ENCODE measurements at places on chromosomes 3 and 15. TPM values are rescaled to one million over a fixed set of nuclear protein-coding genes. Genes with fewer than 3 reads are reported as not detected.
A peak's percentile ranks its signal among the peaks of the same experiment; 100 is the strongest.

ARHGEF26 gene
- 4.7 TPM for total RNA-seq

MCF2L2 gene
- 3.9 TPM for total RNA-seq

RTP3 gene
- total RNA-seq = not detected

DNA sequence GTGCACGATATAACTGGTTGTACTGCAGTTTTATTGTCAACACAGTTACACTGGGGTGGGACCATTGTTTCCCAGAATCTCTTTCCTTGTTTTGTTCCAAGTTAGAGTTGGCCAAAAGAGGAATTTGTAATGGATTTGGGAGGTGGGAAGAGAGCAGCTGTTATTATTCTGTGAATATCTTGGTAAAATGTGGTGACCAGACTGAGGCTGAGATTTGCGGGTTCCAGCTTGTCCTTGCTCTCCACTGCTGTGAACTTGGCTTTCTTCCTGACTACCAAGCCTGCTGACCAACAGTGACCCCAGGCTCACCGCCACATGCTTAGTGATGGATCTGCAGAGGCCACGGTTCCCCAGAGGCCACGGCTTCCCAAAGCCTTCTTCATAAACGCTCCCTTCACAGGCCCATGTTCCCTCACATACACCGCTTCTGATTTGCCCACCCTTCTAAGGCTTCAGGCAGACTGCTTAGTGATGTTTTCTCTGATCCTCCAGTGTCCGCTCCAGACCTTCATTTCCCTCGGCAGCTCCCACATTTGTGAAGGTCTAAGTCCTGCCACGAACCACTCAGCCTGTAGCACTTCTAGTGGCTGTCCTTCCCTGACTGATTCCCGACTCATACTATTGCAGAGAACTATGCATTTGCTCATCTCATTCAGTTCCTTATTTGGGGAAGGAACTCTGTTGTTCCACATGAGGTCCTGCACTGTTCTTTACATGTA is 525.5 kb upstream of the RGMA start:
- DNase-seq = no peak

DNA sequence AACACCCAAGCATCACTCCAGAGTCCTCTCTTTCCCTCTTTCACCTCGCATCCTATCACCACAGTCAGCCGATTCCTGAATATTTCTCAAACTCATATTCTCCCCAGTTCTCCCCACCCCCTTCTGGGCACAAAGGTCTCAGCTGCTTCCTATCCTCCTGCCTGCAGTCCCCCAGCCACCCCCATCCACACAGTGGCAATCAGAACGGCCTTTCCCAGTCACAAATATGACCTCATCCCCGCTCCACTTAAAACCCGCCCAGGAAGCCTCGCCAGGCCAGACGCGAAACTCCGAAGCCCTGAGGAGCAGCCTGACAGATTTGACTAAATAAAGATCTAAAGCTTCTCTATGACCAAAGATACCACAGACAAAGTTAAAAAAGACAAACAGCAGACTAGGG is 49.9 kb upstream of the LINGO1 start:
- no peak for DNase-seq

- peak; percentile 62 for DNase-seq
Measured at GRCh38 chr3:133464573-133464972, 64.7 kb downstream of the BFSP2 start.

ZIC4 gene
- not detected for total RNA-seq

- DNase-seq = no peak
Measured at GRCh38 chr3:16509721-16510619, 3.5 kb downstream of the RFTN1 start.

SCAANT1 gene
- not detected for total RNA-seq

GRCh38 chr3:120648290-120648689 is 33.7 kb downstream of the HGD start:
- DNase-seq = no peak

GRCh38 chr3:193589129-193589528 is 3.9 kb upstream of the OPA1 start:
- no peak for DNase-seq

A4GNT gene
- total RNA-seq = not detected

- DNase-seq = peak; percentile 60
Measured at GRCh38 chr3:16249336-16249735, 15.4 kb downstream of the DPH3 start.

ANKUB1 gene
- not detected for total RNA-seq

DNA sequence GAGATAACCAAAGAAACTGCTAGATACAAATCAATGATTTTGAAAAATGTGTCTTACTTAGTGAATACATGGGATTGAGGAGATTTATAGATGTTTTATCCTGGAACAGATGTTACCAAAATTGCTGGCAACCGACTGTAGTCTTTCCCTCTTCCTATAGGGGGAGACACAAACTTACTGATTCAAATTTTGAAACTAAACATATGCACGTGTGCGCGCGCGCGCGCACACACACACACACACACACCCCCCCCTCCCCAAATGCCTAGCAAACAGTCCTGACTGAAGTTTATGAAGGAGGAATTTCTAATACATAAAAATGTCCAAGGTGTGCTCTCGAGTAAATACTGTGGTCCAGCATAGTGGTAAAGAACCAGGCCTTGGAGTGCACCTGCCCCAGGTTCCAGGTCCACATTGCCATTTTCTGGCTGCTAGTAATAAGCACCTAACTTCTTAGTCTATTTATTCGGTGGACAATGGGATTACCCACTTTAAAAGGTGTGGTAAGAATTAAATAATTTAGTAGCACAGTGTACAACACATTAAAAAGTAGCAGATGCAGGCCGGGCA is 18.5 kb upstream of the C3orf62 start:
- peak; percentile 65 for DNase-seq

- DNase-seq = peak; percentile 60
Measured at GRCh38 chr3:13470894-13471574, 9.1 kb upstream of the HDAC11 start.

DNA sequence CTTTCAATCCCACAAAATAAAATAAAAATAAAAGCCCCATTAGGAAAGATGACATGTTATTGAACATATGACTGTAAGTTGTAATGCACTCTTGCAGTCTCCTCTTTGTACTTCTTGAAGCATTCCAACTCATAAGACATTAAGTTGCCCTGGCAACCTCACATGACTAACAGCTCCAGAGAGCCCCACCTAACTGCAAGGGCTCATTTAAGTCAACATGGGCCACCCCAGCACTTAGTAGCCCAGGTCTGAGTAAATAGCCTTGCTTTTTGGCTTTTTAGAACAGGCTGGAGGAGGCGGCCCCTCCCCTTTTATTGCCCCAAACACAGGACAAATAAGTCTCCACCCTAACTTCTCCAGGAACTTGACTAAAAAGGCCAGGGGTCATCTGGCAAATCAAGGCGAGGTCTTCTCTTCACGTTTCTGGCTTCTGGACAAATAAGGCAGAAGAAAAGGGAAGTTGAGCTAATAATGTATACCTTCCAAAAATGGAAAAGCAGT is 135.1 kb downstream of the TMCO5A start:
- peak; percentile 92 for DNase-seq

LIPH gene
- total RNA-seq = 0.35 TPM

- DNase-seq = no peak
Measured at GRCh38 chr3:61788623-61789507, 227.5 kb downstream of the PTPRG start.

DNA sequence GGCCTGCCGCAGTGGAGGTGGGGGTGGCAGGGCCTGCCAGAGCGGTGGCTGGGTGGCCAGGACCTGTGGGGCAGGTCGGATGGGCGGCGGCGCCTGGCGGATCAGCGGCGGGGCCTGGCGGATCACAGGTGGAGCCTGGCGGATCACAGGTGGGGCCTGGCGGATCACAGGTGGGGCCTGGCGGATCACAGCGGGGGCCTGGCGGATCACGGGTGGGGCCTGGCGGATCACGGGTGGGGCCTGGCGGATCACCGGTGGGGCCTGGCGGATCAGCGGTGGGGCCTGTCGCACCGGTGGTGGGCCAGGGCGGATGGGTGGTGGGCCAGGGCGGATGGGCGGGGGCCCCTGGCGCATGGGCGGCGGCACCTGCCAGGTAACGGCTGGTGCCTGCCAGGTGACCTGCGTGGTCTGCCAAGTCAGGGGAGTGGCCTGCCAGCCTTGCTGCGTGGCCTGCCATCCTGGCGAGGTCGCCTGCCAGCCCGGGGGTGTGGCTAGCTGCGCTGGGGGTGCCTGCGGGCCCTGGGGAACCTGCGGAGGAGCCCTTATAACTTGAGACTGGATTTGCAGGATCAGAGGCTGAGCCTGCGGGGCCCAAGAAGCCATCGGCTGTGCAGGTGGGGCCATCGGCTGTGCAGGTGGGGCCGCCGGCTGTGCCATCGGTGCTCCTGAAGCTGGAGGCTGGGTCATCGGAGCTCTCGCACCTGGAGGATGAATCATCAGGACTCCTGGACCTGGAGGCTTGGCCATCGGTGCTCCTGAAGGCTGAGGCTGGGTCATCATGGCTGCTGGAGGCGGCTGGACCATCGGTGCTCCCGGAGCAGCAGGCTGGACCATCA is 1.3 kb downstream of the MAGEL2 start:
- no peak for DNase-seq

PKM gene
- 1,963 TPM for total RNA-seq

KIF23 gene
- 87.0 TPM for total RNA-seq

- peak; percentile 56 for DNase-seq
Measured at GRCh38 chr15:45611305-45611704, 23.5 kb upstream of the SQOR start.

GRCh38 chr3:105353485-105354161 is 13.1 kb upstream of the ALCAM start:
- peak; percentile 94 for DNase-seq

DNA sequence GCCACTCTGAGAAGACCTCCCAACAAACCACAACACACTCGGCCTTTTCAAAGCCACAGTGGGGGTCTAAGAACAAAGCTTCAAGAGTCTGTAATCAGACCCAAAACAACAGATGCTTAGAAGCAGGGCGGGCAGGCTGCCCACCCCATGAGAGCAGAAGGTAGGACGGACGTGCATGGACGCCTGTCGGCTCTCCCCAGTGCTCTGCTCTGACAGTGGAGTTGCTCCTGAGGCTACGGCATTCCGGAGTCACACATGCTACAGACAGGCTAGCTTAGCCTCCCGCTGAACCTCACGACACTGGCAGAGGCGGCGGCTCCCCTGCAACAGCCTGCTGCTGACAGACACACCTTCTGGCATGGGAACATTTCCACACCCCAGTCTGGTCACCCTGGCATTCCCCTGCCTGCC is 33.5 kb downstream of the SLCO2A1 start:
- no peak for DNase-seq

MEGF11 gene
- total RNA-seq = not detected

DNA sequence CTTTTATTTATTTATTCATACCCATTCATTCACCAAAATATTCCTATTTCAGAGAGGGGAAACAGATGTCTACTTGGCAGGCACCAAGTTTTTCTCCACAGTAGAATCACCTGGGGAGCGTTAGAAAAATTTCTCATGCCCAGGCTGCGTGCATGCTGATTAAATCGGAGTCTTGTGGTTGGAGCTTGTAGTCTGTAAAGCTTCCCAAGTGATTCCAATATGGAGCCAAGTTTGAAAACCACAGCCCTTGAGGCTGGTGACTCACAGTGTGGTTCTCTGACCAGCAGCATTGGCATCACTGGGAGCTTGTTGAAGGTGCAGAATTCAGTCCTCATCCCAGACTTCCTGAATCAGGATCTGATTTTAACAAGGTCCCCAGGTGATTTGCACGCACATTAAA is 49.7 kb downstream of the PDHB start:
- DNase-seq = peak; percentile 99

DNA sequence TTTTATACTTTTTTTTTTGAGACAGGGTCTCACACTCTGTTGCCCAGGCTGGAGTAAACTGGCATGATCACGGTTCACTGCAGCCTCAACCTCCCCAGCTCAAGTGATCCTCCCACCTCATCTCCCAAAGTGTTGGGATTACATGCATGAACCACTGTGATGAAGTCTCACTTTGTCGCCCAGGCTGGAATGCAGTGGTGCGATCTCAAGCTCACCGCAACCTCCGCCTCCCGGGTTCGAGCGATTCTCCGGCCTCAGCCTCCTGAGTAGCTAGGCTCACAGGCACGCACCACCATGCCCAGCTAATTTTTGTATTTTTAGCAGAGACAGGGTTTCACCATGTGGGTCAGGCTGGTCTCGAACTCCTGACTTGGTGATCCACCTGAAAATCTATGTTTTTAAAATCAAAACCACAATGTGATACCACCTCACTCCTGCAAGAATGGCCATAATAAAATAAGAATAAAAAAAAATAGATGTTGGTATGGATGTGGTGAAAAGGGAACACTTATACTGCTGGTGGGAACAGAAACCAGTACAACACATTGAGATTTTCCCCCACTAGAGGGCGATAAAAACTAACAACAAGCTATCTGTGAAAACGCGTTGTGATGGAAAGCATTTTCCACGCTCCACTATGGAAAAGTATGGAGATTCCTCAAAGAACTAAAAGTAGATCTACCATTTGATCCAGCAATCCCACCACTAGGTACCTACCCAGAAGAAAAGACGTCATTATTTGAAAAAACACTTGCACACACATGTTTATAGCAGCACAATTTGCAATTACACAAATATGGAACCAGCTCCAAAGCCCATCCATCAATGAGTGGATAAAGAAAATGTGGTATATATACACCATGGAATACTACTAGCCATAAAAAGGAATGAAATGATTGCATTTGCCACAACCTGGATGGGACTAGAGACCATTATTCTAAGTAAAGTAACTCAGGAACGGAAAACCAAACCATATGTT is 26.8 kb upstream of the OCA2 start:
- DNase-seq = peak; percentile 74

PLSCR5 gene
- total RNA-seq = not detected

DNA sequence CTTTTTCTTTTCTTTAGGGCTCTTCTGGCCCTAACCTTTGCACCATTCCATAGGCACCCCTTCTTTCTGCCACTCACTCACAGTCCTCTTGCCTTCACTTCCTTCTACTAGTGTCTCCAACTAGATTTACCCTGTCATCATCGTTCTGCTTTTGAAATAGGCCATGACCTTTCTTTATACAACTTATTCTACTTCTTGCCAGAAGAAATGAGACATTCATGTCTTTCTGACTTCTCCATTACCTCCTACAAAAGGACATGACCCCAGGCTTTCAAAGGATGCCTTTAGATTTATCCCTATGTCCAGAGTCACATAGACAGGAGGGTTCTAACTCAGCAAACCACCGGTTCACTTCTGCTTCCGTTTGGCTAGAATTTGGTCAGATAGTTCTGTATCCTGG is 336.4 kb upstream of the LRRFIP2 start:
- DNase-seq = no peak

DVL3 gene
- total RNA-seq = 50.6 TPM

GRCh38 chr3:179882292-179882691 is 154.4 kb downstream of the PEX5L start:
- no peak for DNase-seq

WDR72 gene
- total RNA-seq = 5.9 TPM

ROPN1 gene
- total RNA-seq = not detected

GOLGA6A gene
- total RNA-seq = not detected

DNA sequence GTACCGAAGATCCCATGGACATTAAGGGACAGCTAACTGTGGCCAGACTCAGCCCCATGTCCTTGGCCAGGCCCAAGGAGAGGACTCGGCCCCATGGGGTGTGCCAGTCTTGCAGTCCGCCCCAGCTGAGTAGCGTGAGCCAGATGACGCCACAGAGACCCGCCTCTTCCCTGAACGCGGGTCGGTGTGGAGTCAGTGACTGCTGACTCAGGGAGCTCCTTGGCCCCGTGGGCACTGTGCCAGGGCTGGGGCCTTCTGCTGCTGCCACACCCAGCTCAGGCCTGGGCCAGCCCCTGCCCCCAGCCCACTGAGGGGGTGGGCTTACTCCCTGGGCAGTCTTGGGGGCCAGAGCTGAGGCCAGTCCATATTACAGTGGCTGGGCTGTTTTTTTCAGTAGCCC is 52.8 kb downstream of the PLXNA1 start:
- DNase-seq = peak; percentile 76

CAND2 gene
- total RNA-seq = 4.8 TPM

GRCh38 chr3:99952306-99952705 is 134.6 kb downstream of the CMSS1 start:
- peak; percentile 49 for DNase-seq

GRCh38 chr3:16102905-16103364 is 71.5 kb upstream of the GALNT15 start:
- DNase-seq = peak; percentile 68

All from PC-3 (cell line).